Cardiac fibroblast (primary cell): ENCODE measurements at places on chromosomes 1 and 21.

DNA sequence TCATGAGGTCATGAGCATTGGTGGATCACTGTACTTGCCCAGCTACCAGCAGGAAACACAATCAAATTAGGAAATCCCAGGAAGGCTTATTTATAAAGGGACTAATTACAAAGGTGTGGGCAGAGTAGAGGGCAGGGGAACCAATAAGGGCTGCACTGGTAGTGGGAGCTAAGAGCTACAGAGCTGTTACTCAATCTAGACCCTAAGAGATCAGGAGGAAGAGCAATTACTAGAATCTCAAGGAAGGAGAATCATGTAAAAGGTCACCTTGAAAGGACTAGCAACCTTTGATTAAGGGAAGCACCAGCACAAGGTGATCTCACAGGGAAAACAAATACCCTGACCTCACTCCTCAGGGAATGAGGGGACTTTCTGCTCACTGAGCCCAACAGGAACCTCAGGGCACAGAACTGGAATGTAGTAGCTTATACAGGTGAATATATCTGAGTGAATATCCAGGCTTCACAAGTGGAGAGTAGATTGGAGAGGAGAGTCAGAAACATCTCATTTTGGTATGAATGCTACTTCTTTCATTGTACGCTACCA lies 66.8 kb downstream of the SAMSN1 start:
- no peak for DNase-seq

- no peak for DNase-seq
These were observed 193.2 kb downstream of the TRABD2B start for GRCh38 chr1:47803815-47804501.

DNA sequence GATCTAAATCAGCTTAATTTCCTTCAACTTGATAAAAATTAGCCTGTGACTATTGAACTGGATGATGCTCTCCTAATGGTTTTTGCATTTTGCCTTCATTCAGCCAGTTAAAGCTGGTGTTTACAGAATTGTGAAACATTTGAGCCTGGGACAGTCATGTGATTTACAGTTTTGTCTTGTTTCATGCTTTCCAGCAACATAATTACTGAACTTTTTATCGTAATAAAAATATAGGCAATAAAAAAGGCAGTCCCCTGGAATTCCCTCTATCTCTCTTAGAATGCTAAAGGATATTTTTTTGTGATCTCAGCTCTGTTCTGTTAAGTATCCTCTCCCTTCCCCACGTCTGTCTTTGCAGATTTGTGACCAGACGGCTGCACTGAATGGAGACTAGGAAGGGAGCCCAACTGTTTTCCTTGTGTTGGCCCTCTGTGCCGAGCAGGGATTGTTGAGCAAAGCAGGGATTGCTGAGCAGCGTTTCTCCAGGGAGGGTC lies 70.3 kb upstream of the RGL1 start:
- DNase-seq = peak; percentile 79

- DNase-seq = no peak
These were observed 82.1 kb upstream of the LRRC7 start for GRCh38 chr1:69485616-69486015.

- no peak for DNase-seq
These were observed 151.9 kb upstream of the CTTNBP2NL start for GRCh38 chr1:112244131-112244530.

DNA sequence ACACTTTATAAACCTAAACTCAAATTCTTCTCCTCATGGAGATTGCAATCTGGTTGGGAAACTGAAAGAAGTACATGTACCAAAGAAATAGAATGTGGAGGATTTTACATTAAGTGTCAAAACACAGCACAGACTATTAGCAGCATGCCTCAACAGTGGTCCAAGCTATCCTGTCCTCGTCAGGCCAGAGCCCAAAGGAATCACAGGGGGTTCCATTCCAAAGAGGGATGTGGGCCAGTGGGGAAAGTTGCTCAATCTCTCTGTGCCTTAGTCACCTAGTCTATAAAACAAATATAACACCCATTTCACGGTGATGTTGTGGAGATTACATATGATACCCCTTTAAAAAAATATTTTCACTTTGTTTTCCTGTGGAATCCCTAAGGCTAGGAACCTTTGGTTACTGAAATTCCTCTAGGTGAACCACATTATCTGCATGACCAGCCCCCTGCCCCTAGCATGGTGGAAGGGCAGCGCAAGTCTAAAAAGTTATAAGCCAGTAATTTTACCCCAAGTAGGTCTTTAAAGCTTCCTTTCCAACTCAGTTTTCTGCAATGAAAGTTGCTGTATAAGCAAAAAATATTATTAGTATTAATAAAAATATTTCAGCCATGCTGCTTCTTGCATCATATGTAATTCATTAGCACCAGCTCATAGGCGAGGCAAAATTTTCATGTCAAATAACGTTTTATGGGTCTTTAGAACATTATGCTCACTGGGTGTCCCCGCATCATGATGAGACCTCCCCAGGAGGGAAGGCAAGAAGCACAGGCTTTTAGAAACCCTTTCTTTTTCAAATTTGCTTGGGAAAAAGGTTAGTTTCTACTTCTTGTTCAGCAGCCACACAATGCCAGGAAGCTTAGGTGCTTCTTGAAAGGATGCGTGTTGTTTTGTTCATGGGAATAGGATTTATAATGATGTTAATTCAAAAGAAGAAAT lies 548.8 kb upstream of the PKN2 start:
- DNase-seq = no peak
